ENCODE measurements at places on chromosomes 7 and 10.

GRCh38 chr7:147412109-147412508 is 1178.5 kb upstream of the C7orf33 start:
- no peak for DNase-seq

DNA sequence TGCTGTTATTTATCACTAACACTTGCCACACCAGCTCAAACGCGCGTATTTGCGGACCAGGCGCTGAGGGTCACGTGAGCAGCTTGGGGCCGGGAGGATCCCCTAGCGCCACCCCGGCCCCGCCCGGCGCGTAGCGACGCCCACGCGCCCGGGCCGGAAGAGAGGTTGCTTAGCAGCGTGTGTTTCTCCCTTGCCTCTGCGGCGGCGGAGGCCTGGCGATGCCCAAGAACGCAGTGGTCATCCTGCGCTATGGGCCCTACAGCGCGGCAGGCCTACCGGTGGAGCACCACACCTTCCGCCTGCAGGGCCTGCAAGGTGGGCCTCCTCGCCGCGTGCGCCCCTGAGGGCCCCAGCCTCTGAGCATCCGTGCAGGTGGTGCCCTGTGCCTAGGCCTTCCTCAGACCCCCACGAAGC is at the start of gene C10orf53:
Gene C10orf53 (plus strand): TSS at position 172 of the 414 bp plus-strand sequence. CDS start 47 bp downstream, at position 219.
- no peak for DNase-seq

DNA sequence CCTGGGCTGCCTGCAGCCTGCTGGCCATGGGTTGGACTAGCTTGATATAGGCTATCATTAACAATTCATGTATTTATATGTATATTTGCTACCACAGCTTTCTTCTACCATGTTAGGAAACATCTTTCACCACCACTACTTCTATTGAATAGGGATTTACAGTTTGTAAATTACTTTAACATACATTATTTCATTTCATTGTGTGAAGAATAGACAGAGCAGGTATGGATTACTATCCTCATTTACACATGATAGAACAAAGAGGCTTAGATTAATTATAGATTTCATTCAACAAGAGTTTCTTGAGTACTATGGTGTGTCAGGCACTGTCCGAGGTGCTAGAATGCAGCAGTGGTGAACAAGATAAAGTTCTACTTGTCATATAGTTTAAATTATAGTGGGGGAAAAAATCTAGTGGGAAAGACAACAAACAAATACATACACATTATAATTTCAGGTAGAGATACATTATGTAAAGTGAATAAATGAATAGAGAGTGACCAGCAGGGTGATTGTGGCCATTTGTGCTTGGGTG is 20.6 kb downstream of the VTI1A start:
- DNase-seq = no peak

DNA sequence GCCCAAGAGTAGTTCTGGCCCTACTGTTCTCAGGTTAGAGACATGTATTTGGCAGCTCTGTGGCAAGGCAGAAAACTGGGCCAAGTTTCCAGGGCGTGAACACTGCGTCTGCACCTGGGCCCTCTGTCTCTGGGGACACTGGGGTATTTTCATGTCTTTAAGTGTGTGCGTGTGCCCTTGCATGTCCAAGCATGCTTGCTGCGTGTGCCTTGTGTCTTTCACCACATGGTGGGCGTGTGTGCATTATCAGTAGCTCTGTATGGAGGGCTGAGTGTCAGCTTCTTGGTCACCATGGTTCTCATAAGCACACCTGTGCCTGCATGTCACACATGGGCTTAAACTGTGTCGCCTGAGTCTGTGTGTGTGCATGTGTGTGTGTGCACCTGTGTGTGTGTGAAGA is 69.3 kb downstream of the HIPK2 start:
- DNase-seq = no peak

- DNase-seq = no peak
These were observed 51.0 kb downstream of the COL1A2 start for GRCh38 chr7:94445696-94446194.

DNA sequence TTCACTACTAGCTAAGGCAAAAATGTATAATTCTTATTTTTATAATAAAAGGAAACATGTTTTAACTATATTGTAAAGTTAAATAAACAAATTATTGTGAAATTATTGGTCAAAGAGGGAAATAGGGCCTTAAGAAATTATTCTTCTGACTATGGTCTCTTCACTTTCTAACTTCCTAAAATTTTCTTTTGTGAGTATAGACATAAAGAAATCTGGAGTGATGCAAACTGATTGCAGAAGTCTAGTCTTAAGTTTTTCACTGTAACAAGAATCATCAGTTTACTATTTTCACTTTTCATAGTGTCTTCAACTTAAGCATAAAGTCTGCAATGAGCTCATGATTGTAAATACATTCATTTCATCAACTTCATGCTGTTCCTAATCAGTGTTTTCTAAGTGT is 525.4 kb downstream of the TFEC start:
- DNase-seq = no peak

DNA sequence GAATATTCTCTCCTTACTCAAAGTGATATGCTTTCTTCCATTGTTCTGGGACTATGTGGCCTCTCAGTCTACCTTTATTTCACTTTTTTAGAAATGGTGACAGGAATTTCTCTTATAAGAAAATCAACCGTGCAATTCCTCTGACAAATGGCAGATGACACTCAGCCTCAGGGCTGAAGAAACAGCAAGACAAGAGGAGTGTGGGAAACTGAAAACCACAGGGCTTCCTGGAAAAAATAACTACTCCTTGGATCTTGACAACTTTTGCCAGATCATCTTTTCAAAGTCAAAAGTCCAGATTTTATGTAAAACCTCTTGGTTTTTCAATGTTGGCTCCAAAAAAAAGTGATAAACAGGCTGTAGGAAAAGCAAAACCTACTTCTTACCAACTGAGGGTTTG is 121.5 kb downstream of the TYW1B start:
- no peak for DNase-seq

- DNase-seq = no peak
These were observed 14.4 kb upstream of the PCBD1 start for GRCh38 chr10:70902661-70903261.

- DNase-seq = no peak
These were observed 65.6 kb upstream of the KDM7A start for GRCh38 chr7:140242057-140243031.
